ENCODE measurements at places on chromosomes 12 and 14.

DNA sequence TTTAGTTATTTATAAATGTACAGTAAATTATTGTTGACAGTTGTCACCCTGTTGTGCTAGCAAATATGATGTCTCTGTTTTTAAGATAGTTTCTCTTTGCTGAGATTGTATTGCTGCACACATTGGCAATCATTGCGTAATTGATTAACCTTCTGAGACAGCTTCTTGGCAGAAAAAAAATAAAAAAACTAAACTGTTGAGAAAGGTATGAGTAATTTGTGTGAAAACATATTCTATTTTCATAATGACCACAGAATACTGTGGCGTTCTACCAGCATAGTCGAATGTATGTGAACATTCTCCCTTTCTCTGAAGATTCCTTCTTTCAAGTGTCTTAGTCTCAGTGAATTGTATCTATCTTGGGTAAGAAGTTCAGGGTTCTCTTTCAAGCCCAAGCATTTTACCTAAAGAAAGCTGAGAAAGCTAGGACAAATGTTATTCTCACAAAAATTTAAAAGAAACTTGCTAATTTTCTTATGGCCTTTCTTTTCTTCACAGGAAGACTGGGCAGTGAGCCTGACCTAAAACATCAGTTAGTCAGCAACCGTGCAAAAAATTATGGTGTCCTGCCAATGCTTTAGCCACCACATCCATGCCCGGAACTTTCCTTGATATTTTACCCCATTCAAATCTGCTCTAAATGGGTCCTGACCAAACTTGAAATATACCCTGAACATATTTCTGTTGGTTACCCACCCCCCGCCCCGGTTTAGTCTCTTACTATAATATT lies 69.0 kb upstream of the REP15 start:
- no peak for DNase-seq

DNA sequence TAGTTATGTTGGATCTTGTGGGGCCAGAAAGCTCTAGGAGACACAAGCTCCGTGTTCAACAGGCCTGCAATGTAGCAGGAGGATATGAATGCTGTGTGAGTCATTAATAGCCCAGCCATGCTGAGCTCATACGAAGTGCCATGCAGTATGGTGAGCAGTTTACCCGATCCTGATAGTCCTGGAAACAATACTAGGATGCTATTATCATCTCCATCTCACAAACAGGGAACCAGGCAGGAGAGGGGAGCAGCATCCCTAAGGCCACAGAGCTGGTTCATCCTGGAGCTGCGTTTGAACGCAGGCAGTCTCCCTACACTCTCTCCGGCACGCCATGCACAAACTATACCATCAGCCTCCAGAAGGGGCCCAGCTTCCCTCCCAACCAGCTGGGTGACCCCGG lies 20.5 kb downstream of the TTC7B start:
- peak; percentile 31 for DNase-seq

DNA sequence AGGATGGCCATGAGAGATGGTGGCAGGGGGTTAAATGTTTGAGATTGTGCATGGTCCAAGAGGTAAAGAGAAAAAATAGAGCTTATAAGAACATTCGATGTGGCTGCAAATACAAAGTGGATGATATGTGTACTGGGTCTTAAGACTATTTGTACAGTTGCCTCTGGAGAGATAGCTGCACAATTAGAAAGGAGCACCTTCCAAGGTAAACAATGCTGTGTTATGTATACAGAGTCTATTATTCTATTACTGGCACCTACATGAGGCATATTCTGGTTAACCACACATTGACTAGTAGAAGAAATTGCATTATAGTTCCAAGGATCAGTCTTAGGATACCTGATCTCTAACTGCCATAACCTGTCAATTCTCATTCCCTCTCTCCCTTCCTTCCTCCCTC lies 238.0 kb upstream of the FOXN3 start:
- no peak for DNase-seq

DNA sequence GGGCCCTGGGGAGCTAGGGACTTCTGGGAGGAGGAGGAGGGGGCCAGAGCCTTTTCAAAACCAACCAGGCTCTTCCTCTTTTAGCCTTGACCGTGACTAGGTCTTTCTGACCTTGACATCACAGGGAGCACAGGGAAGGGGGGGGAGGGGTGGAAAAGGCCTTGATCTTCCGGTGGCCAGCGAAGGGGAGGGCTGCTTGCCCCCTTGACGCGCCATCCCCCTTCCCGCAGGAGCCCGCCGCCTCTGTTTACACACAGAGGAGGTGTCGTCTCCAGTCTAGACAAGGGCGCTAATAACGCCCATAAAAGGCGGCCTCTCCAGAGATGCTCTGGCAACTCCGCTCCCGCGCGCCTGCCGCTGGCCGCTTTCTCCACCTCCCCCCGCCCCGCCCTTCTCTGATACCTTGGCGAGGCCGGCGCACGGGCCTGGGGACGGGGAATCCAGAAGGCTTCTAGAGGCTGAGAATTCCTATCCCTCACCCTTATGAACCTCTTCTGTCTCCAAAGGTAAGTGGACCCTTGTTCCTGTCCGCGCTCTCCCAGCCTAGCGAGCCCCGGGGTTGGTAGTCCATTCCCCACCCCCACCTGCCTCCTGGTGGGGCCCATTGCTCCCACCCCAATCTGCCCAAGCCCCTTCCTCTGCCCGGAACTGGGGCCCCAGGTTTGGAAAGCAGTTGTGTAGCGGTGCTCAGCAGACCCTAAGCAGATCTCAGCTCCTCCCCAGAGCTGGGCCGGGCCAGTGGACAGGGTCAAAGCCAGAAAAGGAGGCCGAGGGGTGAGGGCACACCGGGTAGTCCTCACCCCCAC lies 4.9 kb upstream of the HOXC12 start:
- no peak for DNase-seq

- no peak for DNase-seq
Measured at GRCh38 chr14:73344319-73344718, 107.0 kb downstream of the PAPLN start.

DNA sequence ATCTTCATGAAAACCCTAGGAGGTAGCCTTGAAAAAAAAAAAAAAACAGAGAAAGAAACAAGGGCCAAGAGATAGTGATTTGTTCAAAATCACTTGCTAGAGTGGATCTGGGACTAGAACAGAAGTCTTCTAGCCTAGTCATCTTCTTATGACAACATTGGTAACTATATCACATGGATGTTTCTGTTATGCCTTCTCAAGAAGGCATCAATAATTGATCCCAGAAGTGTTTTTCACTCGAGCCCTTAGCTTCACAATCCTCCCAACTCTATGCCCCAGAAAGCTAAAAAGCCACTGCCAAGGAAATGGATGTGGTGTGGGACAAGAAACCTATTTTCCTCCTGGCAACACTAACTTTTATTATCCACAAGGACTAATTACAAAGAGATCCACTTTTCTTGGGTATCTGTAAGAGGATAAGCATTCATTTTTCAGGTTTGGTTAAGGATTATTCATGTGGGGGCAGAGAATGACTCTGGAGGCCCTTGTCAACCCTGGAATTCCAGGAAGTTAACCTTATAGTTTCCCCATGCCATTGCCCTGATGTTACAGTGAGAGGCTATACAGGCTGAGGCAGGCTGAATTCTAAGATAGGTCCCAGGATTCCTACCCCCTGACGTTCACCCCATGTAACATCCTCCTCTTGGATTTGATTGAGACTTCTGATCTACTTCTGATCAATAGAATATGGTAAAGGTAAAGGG lies 67.7 kb upstream of the CPM start:
- no peak for DNase-seq

DNA sequence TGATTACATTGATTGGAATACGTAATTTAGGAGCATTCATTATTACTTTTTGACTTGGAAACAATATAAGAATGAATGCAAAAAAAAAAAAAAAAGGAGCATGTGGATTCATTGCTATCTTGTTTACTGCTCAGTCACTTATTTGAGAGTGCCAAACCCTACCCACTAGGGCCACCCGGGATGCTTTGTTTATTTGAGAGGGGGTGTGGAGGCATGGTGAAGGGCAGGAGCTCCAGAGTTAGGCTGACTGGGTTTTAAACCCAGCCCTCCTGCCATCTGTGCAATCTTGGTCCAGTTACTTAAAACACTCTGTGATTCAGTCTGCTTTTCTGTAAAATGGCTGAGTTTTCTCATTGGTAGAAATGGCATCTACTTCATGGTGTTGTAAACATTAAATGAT lies 195.2 kb downstream of the RAD51B start:
- no peak for DNase-seq

GRCh38 chr12:120928864-120929652 lies 24.9 kb upstream of the SPPL3 start:
- no peak for DNase-seq

- DNase-seq, result no peak
Measured at GRCh38 chr12:62299617-62300016, 39.4 kb downstream of the USP15 start.

DNA sequence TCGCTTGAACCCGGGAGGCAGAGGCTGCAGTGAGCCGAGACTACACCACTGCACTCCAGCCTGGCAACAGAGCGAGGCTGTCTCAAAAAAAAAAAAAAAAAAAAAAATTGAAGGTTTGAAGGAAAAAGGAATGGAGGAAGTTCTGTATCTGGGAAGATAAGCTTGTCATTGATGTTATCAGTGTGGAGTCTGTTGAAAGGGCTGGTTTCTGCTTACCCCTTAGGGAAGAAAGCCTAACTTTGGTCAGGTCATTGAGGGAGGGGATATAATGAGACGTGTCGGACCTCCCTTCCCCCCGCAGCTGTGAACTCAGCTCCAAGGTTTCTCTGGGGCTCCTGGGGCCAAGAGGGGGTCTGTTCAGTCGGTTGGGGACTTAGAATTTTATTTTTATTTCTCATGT lies 16.4 kb downstream of the DAO start:
- DNase-seq, result no peak

- DNase-seq, result no peak
Measured at GRCh38 chr14:104316121-104316722, 177.8 kb downstream of the KIF26A start.

DNA sequence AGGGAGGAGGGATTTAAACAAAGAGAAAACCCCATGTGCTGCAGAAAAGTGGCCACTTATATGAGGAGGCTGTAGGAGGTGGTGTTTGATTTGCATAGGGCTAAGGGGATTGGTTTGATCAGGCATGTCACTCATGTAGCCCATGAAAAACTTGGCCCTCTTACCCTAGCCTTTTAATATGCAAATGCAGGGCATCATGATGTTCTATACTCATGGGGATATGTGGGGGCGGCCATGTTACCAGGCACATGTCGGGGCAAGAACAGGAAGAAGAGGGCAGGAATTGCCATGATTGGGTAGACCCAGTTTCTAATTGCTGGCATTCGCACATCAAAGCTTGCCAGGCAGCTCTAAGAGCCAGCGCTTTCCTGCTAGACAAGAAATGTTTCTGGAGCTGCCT lies 28.8 kb downstream of the KLRK1 start:
- DNase-seq, result no peak

DNA sequence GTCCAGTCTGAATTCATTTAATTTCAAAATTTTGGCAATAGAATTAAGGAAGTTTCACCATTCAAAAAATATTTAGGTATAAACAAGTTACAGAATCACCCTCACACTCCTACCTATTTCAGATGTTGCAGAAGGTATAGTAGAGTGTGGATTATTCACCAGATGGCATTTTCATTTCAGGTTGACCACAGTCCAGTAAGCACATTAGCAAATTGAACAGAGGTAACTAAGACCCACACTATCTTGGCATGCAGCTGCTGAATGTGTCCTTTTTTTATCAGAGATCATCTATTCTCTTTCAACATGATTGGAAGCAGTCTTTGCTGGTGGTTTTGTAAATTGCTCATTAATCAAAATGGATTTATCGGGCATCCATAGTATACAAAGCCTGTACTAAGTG lies 151.8 kb upstream of the GARIN6 start:
- no peak for DNase-seq
